Sciatic nerve (tissue), 2 donors: ENCODE measurements at places on chromosomes 13 and 19. TPM values are rescaled to one million over a fixed set of nuclear protein-coding genes. Genes with fewer than 3 reads are reported as not detected.

DNA sequence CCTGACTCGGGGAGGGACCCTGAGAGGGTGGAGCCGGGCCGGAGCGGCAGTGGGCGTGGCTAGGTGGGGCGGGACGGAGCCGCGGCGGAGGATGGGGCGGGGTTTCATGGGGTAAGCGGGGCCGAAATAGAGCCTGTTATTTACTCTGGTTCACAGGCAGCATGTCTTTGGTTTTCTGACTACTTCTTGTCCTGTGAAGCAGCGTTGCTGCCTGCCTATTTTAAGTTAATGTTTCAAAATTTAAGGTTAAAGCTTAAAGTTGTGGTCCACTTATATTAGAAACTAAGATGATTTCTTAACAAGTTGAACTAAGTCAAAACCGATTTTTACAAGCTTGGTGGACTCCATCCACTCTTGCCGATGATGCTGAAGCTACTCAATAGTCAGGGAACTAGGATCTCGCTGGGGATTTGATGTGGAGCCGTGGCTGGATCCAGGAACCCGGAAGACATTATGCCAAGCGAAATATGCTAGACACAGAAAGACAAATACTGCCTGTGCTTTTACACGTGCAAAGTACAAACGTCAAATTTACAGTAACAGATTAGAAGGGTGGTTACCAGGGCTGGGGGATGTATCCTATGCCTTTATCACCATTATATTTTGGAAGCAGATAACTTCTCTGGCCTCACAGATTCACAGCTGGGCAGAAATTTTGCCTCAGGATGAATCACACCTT lies 433 bp upstream of the ZNF616 start:
- DNase-seq, result no peak

SIGLEC8 gene
- 0.49 TPM for total RNA-seq

DNA sequence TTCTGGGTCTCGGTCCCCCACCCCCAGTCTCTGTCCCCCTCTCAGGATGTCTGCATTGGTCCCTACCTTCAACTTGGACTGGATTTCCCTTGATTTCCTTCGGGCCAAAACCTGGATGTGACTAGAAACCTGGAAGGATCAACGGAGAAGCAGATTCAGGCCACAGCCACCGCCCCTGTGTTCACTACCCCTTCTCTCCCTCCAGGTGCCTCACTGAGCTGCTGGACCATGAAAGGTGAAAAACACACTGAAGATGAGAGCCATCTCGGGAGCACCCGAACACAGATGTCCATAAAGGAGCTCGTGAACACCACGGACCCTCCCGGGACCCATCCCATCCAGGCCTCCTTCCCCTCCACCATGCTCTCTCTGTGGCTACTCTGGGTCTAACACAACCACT lies 5.0 kb downstream of the TEAD2 start:
- no peak for DNase-seq

TMEM272 gene
- 0.71 TPM for total RNA-seq

GRCh38 chr19:33195645-33196347 lies 1.7 kb downstream of the LRP3 start:
- DNase-seq, result no peak
